H7 (cell line): ENCODE measurements at places on chromosomes 3 and 15. TPM values are rescaled to one million over a fixed set of nuclear protein-coding genes. Genes with fewer than 3 reads are reported as not detected.

DNA sequence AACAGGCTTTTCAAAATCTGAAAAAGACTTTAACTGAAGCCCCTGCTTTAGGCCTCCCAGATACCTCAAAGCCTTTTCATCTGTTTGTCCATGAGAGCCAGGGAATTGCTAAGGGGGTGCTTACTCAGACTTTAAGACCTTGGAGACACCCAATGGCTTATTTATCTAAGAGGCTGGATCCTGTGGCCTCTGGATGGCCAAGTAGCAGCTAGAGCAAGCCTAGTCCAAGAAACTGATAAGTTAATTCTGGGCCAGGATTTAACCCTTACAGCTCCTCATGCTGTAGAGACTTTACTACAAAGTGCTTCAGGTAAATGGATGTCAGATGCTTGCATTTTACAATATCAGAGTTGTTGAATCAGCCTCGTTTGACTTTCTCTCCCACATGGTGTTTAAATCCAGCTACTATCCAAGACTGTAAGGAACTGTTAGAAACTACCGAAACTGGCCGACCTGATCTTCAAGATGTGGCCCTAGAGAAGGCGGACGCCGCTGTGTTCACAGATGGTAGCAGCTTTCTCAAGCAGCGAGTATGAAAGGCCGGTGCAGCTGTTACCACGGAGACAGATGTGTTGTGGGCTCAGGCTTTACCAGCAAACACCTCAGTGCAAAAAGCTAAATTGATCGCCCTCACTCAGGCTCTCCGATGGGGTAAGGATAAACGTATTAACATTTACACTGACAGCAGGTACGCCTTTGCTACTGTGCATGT lies 3.3 kb downstream of the DET1 start:
- DNase-seq, result no peak

DNA sequence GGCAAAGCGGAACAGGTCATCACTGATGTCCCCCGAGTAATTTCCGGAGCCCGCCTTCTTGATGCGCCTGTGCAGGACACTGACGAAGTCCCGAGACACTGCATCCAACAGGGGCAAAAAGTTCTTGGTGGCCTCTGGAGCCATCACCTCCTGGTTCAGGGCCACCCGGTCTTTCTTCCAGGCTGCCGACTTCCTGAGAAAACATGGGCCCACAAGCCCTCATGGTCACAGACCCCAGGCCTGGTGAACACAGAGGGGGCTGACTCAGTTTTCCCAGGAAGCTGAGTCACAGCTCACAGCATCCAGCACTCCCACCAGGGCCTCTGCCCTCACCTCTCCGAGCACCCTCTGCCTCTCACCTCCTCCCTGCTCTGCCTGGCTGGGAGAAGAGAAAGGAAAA lies 22.4 kb downstream of the CYP11A1 start:
- no peak for DNase-seq

GRCh38 chr3:161221806-161222600 lies 892 bp downstream of the NMD3 start:
- no peak for DNase-seq

DNA sequence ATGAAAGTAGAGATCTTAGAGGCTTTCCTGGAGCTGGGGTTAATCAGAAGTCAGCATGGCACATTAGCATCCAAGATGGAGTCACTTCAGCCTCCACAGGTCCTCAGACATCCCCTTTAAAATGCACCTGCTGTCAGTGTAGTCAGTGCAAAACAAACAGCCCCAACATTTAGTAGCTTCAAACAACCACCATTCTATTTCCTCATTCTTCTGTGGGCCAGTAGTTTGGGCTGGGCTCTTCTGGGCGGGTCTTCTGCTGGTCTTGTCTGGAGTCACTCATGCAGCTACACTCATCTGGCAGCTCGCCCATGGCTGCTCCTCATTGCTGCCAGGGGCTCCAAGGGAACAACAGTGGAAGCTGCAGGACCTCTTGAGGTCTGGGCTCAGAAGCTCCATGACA lies 99.9 kb downstream of the TLE3 start:
- DNase-seq, result no peak

GRCh38 chr3:56019490-56020146 lies 448.6 kb downstream of the ERC2 start:
- DNase-seq, result no peak

- no peak for DNase-seq
Observed at GRCh38 chr3:50369012-50369670, 9.8 kb upstream of the TMEM115 start.

- no peak for DNase-seq
Observed at GRCh38 chr3:177714945-177715344, 517.7 kb upstream of the TBL1XR1 start.

DNA sequence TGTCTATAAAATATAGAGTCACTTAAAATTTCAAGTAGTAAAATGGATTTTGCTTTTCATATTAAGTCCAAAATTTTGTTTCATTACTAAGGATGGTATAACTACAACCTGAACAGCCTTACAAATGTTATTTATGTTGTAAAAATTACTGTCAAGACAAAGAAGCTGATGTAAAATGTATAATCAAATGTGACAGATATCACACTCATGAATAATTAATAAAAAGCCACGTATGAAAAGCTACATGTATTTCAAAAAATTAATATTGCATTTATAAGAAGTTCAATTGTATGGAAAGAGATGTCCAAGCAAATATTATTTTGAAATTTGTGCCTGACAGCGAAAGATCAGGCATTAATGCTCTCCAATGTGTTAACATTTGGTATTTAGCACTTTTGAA lies 48.9 kb downstream of the KBTBD8 start:
- DNase-seq, result no peak

DNA sequence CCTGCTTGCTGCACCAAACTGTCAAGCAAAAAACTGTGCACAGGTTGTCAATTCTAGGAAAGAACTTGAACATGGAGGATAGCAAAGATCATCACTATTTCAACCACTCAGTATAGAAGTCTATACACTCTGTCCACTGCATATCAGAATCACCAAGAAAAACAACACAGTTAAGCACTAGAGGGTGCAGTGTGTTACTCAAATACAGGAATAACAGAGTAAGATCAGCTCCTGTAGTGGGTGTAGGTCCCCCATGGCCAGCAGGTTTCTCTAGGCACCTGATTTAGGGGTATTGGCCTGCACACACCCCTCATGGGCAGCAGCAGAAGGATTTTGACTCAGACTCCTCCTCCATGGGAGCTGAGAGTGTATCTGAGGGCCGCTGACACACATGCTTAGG lies 464.1 kb downstream of the EPHA6 start:
- no peak for DNase-seq

- no peak for DNase-seq
Observed at GRCh38 chr3:191290311-191291025, 38.7 kb upstream of the CCDC50 start.

GRCh38 chr15:78365917-78366316 lies 25.8 kb downstream of the CRABP1 start:
- no peak for DNase-seq

- peak; percentile 62 for DNase-seq
Observed at GRCh38 chr3:14646589-14647413, 4.8 kb upstream of the CCDC174 start.

DNA sequence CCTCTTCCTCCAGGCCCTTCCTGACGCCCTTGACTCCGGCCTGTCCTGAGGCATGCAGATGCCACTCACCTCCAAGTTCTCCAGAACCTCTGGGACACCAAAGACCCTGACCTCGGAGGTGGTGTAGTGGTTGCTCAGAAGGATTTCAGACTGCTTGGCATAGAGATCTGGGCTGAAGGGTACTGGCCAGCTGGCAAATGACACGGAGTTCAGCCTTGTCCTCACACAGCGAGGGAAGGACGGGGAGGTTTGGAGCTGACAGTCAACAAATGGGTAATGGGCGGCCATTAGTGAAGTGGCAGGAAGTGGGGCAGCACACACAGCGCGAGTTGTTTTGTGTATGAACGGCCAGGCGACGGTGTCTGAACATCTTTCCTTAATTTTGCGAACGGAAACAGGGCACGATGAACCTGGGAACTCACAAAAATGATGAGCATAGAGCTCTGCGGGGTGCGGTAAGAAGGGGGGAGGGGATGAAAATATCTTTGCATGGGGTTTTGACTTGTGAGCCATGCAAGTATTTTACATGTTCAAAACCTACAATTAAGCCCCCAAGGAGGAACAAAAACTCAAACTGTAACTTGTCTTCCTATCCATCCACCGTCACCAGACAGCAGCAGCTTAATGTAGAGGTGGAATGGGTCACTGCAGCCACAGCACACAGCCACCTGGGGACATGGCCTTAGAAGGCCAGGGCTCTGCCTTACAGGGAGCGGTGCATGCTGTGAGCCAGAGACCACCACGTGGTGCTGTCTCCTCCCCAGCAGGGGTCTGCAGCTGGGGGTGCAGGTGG lies 43.6 kb upstream of the RPL32 start:
- DNase-seq, result no peak

- DNase-seq, result no peak
Observed at GRCh38 chr15:75822685-75823278, 20.5 kb upstream of the UBE2Q2 start.

Gene SLC24A5
- 0.07 and 0.11 TPM in 2 replicates for total RNA-seq

Gene KCNMB3
- 0.21 and 0.48 TPM in 2 replicates for total RNA-seq

Gene MED12L
- total RNA-seq, result 7.9 and 8.0 TPM in 2 replicates

Gene CDC25A
- total RNA-seq, result 72.3 and 79.1 TPM in 2 replicates

Gene C15orf62
- 0.31 and 0.48 TPM in 2 replicates for total RNA-seq

Gene CISH
- total RNA-seq, result 0.96 and 1.6 TPM in 2 replicates
